H4 (cell line): ENCODE measurements at places on chromosomes 2 and 18. TPM values are rescaled to one million over a fixed set of nuclear protein-coding genes. Genes with fewer than 3 reads are reported as not detected.

- peak; percentile 46 for DNase-seq
These were observed 424.4 kb upstream of the RGPD4 start for GRCh38 chr2:107402330-107402729.

GRCh38 chr18:48689548-48689947 is 150.7 kb downstream of the CTIF start:
- DNase-seq: no peak

ZNF521 gene
- total RNA-seq: 6.8 and 8.2 TPM in 2 replicates

APOB gene
- not detected in 2 replicates for total RNA-seq

CERS6 gene
- 14.0 and 18.8 TPM in 2 replicates for total RNA-seq
